ENCODE measurements at places on chromosomes 3 and 15. TPM values are rescaled to one million over a fixed set of nuclear protein-coding genes. Genes with fewer than 3 reads are reported as not detected.

DNA sequence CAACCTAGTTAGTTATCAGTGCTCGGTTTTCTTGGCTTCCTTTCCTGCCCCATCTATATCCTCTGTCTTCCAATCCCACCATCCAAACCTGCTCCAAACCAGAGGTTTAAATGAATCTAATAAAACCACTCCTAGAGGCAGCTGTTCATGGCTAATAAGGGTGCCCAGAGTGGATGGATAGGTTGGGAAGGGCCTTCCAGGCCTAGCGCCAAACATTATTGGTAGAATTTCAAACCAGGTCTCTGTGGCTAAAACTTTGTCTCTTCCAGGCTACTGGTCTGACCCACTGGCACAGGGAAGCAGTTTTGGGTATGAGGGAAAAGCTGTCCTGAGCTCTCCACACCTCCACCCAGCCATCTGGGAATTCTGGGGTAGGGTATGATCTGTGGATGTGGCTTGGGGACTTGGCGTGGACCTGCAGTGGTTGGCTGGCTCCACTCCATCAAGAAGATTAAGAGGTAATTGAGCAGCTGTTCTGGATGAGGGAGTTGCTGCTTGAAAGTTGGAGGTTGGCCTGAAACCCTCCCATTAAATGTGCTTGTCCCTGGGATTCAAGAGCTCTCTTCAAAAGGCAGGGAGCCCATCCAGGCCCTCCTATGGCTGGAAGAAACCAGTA is 29.3 kb upstream of the INSYN1 start:
- H3K27ac ChIP-seq: no peak overlapping the region
- no peak for DNase-seq
- no peaks in the 10 kb centered on the region for H3K4me1 ChIP-seq
- H3K4me3 ChIP-seq: no peak overlapping the region

ATP8B4 gene
- total RNA-seq: 28.3 TPM

DNA sequence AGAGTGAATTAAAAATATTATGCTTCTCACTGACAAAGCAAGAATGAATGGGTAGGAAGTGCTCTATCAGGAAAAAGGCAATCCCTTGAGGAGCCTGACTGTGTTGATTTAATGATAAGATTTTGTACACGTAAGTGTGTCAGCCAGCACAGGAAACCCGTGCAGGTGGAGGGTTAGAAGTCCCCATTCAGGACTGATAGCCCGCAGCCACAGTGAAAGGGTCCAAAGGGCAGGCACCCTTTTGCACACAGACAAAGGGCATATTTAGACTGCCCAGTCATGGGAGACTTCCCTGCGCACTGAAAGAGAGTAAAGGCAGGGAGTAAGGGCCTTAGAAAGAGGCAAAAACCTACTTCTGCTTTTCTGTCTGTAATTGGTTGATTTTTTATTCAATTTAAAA is 26.4 kb upstream of the SKIL start:
- H3K4me3 ChIP-seq: no peak overlapping the region
- H3K4me1 ChIP-seq: no peaks in the 10 kb centered on the region
- no peaks in the 10 kb centered on the region for H3K27me3 ChIP-seq
- no peak overlapping the region for H3K27ac ChIP-seq

DNA sequence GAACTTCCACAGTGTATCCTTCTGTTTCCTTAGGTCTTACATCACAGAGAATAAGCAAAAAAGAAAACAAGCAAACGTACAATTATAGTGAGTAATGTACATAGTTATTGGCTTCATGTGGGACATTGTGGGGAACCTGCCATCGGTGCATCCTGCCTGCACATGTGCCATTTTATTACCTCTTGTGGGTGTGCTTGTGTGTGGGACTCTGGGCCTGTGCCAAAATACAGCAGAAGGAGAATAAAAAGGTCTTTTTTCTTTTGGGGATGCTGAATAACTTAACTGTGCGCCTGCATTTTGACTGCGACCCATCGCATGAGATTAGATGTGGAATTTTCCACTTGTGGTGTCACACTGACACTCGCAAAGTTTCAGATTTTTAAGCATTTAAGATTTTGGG is 169.6 kb upstream of the DCBLD2 start:
- H3K36me3 ChIP-seq: no peaks in the 10 kb centered on the region
- no peak overlapping the region for H3K4me3 ChIP-seq
- H3K27me3 ChIP-seq: no peaks in the 10 kb centered on the region

DNA sequence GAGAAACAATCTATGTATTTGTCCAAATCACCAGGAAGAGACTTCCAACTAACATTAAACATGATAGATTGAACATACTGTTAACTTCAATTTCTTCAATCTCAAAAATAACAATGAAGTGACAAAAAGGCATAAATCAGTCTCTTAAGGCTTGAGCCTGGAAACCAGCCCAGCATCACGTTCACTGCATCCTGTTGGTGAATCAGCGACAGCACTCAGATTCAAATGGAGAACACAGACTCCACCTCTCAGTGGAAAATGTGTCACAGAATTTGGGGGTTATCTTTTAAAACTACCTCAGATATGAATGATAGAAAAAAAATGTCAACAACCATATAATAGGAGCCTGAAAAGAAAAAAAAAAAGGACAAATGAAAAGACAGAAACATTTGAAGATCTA is 212.0 kb downstream of the MINAR1 start:
- H3K4me3 ChIP-seq: no peak overlapping the region
- no peaks in the 10 kb centered on the region for H3K4me1 ChIP-seq
- DNase-seq: no peak
- no peaks in the 10 kb centered on the region for H3K36me3 ChIP-seq
- no peaks in the 10 kb centered on the region for H3K27me3 ChIP-seq
- no peak overlapping the region for H3K27ac ChIP-seq

DNA sequence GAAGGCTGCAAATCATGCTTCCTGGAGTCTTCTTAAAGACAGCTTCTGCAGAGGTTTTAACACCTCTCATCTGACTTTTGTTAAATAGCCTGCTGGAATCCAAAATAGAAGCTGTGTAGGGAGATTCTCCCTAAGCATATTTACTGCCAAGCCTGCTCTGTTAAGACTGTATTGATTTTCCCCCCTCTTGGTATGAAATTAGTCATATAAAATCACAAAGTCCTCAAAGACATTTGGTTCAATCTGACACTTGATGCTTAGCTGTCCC is 94.6 kb downstream of the ITPR1 start:
- no peak overlapping the region for H3K4me3 ChIP-seq
- no peaks in the 10 kb centered on the region for H3K27me3 ChIP-seq

GRCh38 chr3:137792626-137793271 is 28.6 kb downstream of the SOX14 start:
- no peaks in the 10 kb centered on the region for H3K27me3 ChIP-seq
- H3K27ac ChIP-seq: no peak overlapping the region
- no peak overlapping the region for H3K4me3 ChIP-seq
- no peaks in the 10 kb centered on the region for H3K4me1 ChIP-seq
- no peak for DNase-seq

DNA sequence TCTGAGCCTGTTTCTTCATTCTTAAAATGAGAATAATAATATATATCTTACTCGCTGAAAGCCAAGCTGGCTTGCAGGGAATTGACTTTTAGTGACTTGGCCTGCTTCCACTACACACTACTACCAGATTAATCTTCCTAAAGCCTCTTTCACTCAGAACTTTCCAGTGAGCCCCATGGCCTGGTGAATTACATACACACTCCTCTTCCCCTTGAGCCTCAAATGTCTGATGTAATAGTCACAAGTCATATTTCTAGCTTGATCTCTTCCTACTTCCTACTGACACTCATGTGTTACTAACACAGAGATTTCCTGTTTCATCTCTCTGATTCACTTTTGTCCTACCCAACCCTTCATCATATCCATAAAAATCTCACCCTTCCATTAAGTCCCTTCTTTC is 82.7 kb upstream of the SOX2 start:
- no peak overlapping the region for H3K4me3 ChIP-seq
- no peak for DNase-seq
- H3K4me1 ChIP-seq: no peaks in the 10 kb centered on the region
- no peaks in the 10 kb centered on the region for H3K27me3 ChIP-seq

GRCh38 chr3:129961141-129961541 is 13.4 kb upstream of the TRH start:
- no peaks in the 10 kb centered on the region for H3K4me1 ChIP-seq
- H3K27me3 ChIP-seq: no peaks in the 10 kb centered on the region
- no peak overlapping the region for H3K27ac ChIP-seq
- no peaks in the 10 kb centered on the region for H3K36me3 ChIP-seq
- no peak overlapping the region for H3K4me3 ChIP-seq

DNA sequence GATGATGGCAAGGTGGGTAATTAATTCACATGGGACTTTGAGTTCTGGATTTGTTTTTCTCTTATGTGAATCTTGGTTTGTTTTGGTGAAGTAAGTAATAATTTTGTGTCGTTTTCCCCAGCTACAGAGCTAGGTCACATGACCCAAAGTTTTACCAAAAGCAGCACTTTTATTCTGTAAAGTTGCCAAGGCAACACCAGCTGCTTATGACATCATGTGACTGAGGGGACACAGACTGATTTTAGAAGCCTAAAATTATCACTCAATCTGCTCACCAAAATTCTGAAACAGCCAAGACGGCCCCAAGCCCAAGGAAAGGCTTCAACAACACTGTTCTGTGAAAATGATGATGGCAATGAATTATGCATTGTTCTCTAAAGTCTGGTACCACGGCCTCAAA is 63.9 kb downstream of the MEX3B start:
- no peaks in the 10 kb centered on the region for H3K4me1 ChIP-seq
- H3K27me3 ChIP-seq: no peaks in the 10 kb centered on the region
- no peak for DNase-seq
- no peak overlapping the region for H3K4me3 ChIP-seq

DNA sequence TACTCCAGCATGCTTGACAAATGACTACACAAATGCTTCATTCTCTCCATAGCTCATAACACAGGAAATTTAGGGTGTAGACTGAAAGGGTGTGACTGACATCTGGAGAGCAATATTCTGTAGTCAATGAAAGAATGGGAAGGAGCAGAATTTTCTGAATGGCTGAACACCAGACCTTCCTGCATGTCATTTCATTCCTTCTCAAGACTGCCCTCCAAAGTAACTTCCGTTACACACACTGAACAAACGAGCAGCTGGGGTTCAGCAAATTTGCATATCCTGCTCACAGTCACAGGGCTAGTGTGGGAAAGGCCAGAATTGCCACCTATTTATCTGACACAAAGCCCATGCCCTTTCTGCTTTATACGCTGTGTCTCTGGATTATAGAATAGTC is 325.0 kb upstream of the CFAP20DC start:
- no peak overlapping the region for H3K4me3 ChIP-seq
- no peaks in the 10 kb centered on the region for H3K36me3 ChIP-seq
- DNase-seq: no peak
- H3K27ac ChIP-seq: no peak overlapping the region
- H3K27me3 ChIP-seq: no peaks in the 10 kb centered on the region
- no peaks in the 10 kb centered on the region for H3K4me1 ChIP-seq

Measured in breast epithelium (tissue), 4 donors.